Thoracic aorta (tissue), 2 donors: ENCODE measurements at places on chromosomes 12 and 14.

DNA sequence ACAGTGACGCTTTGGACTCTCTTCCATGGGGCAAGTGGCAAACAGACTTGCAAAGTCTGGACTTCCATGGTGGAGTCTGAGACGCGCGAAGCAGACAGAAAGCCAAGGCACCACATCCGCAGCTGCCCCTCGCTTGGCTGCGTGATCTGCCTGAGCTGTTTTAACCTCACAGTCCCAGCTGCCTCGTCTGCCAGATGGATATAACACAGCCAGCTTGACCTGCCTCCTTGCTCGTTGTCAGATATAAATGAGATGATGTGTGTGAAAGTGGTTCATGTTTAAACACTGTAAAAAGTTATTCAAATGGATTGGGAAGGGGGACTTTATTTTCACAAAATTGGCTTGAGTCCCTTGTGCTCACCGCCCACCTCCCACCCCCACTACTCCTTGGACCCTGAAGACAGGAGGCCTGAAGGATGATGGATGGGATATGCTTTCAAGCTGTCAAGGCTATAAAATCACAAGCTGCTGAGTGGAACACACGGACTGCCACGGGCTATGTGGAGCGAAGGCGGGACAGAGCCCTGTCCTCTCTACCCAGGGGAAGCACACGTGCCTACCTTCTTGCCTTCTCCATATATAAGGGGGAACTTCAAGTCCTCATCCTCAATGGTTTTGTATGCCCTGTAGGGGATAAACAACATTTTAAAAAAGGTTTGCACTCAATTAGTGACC, 226.9 kb downstream of the MON2 start:
- DNase-seq, result no peak

DNA sequence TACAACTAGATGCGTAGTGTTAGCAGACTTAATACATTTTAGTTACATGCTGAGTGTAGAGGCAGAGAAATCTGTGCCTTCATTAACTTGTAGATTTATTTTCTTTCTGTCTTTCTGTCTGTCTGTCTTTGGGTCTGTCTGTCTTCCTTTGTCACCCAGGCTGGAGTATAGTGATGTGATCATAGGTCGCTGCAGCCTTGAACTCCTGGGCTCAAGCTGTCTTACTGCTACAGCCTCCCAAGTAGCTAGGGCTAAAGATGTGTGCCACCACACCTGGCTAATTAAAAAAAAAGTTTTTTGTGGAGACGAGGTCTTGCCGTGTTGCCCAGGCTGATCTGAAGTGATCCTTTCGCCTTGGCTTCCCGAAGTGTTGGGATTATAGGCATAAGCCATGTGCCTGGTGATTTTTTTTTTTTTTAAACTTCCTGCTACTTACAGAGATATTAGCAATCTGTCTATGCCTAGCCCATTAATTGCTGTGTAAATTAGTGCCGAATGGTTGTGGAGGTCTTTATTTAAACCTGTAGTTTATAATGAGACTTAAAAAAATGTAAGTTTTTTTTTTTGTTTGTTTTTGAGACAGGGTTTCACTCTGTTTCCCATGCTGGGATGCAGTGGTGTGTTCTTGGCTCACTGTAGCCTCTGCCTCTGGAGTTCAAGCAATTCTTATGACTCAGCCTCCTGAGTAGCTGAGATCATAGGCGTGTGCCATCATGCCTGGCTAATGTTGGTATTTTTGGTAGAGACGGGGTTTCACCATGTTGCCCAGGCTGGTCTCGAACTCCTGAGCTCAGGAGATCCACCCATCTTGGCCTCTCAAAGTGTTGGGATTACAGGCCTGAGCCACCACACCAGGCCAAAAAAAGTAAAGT, 22.8 kb downstream of the ERC1 start:
- DNase-seq, result no peak

GRCh38 chr12:46379352-46379751, 6.8 kb upstream of the SLC38A2 start:
- no peak for DNase-seq

GRCh38 chr14:23442721-23443356, 7.4 kb upstream of the MYH7 start:
- no peak for DNase-seq

DNA sequence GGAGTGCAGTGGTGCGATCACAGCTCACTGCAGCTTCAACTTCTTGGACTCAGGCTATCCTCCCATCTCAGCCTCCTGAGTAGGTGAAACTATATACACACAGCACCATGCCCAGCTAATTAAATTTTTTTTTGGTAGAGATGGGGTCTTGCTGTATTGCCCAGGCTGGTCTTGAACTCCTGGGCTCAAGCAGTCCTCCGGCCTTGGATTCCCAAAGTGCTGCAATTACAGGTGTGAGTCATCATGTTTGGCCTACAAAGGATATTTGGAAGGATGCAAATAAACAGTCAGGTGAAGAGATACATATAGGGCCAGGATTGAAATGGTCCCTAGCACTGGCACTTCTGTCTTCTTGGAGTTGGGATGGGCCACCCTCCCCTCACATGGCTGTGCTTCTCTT, 23.9 kb downstream of the RCOR1 start:
- no peak for DNase-seq

GRCh38 chr12:109735825-109736551, 22.4 kb downstream of the FAM222A start:
- DNase-seq, result no peak

DNA sequence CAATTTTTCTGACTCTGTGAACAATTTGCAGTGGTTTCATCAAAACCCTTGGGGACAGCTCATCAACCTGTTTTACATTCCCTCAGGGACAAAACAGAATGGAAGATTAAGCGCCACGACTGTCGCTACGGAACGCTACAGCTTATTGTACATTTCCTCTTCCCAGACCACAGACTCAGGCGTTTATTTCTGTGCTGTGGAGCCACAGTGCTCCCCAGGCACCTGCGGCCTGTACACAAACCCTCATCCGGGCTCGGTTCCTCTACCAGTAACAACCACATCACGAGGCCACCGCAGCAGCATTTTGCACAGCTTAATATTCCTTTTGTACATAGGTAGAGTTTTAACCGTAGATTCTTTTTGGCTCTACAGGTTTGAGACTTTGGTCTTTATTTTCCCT, 397.4 kb upstream of the OR4E1 start:
- no peak for DNase-seq

DNA sequence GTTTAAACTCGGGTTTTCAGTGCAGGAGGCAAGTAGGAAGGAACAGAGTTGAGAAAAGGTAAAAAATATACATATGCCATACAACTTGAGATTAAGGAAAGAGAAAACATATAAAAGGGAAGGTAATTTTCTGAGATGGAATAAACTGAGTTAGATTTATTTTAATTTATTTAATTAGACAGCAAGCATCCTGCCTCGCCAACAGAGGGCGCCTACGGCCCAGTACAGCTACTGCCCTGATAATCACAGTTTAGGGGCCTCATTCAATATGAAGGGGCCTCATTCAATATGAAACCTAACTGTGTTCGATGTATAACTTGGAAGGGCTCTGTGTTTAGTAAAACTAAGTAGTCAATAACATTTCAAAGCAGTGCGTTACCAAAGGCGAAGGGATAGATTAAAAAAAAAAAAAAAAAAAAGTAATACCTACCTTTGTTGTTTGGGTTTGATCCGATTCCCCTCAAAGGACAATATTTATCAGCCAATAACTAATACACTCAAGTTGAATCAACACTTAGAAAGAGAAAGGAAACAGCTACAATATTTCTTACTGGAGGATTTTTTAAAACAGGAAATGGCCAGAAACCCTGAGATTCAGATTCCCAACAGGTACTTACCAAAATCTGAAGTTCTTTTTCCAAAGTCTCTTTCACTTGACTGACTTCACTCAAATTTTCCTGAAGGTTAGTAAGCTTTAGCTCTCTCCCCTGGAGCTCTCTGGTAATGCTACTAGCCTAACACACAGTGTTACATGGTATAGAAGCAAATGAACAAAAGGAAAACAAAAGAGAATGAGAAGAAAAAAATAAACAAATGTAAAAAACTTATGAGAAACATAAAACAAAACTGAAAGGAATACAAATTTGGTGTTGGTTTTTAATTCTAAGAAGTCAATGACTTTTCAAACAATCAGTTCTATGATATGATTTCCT, 70.0 kb upstream of the VPS33A start:
- DNase-seq, result no peak

DNA sequence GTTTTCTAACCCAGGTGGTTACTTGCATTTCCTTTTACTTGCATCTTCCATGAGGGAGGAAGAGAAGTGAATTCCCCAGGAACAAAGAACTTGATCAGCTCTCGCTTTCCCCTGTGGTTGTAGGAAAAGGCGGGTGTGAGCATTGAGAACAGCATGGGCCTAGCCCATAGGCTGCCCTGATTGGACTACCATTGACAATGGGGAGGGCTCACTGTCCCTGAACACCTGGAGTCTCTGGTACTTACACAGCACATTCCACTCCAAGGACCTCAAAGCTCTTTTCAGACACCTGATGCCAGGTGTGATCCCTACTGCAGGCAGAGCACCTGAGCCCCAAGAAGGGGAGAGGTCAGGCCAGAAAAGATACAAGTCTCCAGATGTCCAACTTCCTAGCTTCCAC, 25.0 kb downstream of the MAX start:
- DNase-seq, result no peak

DNA sequence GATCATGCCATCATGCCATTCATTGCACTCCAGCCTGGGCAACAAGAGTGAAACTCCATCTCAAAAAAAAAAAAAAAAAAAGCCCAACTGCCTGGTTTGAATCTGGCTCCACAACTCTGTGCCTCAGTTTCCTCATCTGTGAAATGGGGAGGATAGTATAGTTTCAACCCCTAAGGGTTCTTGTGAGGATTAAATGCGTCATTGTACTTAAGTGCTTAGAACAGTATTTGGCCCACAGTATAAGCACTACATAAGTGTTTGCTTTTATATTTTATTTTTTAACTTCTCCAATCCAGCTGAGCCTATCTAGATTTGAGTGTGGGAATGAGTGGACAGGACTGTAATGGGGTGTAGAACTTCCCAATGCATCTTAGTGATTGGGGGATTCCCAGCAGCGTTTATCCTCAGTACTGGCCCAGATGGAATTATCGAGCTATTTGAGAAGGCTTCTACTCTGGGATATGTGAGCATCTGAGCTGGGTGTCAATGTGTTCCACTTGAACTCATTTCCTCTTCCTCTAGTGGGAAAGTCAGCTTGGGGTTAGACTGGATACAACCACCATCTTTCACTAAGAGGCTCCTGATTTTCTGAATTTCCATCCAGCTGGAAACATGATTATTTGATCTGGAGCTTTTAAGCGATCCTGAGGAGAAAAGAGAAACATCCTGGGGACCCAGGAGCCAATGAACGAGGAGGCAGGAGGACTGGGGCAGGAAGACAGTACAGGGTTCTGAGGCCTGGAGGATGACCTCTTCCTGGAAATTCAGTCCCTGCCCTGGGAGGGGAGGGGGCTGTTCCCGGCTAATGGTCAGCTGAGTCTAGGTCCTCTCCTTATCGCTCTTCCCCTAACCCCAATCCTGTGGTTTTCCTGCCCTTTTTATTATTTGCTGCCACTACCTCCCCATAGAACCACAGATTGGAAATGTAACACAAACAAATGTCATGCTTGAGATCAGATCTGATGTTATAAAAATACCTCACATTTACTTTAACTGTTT, 9.3 kb upstream of the ESPL1 start:
- no peak for DNase-seq

DNA sequence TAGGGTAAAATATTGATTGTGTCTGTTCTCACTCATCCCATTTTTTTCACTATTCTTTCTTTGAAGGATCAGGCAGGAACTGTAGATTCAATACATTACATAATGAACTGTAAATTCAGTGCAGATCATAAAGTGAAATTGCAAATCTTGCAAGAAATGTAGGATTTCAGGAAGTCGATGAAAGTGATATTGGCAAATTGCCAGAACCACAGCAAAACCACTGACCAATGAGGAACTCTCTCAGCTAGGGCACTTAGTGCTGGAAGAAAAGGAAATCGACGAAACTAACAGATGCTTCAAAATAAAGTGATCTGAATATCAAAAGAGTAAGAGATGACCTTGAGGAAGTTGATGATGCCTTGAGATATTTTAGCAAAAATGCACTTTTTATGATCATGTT, 157.6 kb downstream of the AACS start:
- DNase-seq, result no peak

DNA sequence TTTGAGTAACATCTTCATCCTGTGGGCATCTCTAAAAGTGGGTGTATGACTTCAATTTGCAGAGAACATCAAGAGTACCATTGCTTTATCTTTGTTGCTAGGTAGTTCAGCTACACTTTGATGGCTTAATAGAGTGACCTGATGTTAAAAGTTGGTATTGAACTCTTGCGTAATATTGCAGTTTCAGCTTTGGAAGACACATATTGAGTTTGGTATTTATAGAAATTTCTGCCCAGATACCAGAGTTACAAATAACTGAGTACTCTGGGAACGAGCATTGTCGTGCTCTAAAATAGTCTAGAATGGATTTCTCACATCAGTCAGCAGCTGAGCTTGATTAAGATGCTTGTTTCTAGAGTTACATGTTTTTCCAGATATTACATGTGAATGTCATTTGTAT, 24.8 kb upstream of the AKAP5 start:
- no peak for DNase-seq

DNA sequence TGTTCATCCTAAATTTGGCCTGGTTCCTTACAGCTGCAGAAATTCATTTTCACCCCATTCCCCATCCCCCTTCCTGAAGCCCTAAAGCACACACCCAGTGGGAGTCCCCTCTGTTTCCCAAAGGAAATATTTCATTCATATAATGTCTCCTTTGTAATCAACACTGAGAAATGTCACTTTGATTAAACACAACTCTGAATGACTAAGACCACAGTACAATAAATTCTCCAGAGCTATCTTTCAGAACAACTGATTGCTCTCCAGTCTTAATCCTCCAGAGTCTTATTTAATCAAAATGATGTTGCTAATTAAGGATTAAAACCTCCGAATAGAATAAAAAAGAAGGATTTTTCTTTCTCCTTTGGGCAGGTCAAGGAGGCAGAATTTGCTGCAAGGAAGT, 6.4 kb downstream of the SLC15A5 start:
- no peak for DNase-seq

GRCh38 chr12:10160617-10161385, 11.1 kb downstream of the OLR1 start:
- DNase-seq, result no peak

DNA sequence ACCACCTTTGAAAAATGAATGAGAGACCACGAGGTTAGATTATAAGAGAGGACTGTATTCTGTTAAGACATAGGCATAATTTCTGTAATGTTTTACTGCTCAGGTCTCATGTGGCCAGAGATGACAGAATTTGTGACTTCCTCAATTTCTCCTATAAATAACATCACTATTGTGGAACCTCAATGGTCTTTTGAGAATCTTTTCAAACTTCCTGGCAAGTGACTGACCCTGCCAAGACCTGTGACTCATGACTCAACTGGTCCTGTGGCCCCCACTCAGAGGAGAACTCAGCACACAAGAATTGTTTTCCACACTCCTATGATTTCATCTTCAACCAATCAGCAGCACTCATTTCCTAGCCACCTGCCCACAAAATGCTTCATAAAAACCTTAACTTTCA, 508.2 kb upstream of the ATP2B1 start:
- no peak for DNase-seq
